ENCODE measurements at places on chromosomes 11 and 22.

DNA sequence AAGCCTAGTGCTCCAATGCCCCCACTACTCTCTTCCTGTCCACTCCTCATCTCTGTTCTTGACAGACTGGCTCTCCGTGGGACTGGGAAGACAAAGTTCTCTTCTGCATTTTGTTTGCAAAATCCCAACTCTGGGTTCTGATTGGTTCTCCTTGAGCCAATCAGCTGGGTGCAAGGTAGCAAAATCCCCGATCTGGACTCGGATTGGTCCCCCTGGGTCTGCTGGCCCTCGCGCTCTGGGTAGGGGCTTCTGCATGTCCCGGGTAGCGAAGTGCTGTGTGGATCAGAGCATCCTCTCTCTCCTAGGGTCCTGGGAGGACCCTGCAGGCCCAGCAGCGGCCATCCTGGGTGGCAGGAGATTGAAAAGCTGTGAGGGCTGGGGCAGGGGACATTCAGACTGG is 22.3 kb upstream of the A4GALT start:
- no peaks in the 10 kb centered on the region for H3K27me3 ChIP-seq
- no peak for DNase-seq
- no peak overlapping the region for H3K27ac ChIP-seq

DNA sequence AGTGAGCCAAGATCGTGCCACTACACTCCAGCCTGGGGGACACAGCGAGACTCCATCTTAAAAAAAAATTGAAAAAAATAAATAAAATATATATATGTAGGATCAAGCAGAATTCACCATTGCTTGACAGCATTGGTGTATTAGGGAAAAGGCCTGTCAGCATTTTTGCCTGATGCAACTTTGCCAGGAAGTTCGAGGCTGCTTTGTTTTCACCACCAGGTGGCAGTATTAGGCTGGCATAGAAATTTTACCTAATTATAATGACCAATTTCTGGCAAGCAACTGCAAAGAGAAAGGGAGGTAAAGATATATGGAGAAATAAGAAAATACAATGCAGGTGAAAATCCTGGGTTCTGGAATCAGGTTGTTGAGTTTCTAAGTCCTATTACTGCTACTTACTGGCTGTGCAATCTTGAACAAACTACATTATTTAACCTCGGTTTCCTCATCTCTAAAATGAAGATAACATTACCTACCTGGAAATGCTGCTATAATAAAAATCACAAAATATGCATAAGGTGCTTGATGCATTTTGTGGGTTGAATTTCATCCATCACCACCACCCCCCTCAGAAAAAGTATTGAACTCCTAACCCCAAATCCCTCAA is 24.7 kb downstream of the LAYN start:
- no peak overlapping the region for H3K4me3 ChIP-seq
- peak; percentile 67 for DNase-seq
- H3K27me3 ChIP-seq, result no peaks in the 10 kb centered on the region
- no peak overlapping the region for H3K27ac ChIP-seq

- DNase-seq, result no peak
- H3K36me3 ChIP-seq, result peaks cover 31% of the 10 kb centered on the region
- H3K4me1 ChIP-seq, result no peaks in the 10 kb centered on the region
Observed at GRCh38 chr11:3664032-3664630, 7.1 kb downstream of the CHRNA10 start.

GRCh38 chr11:36512016-36512415 is 1.9 kb upstream of the TRAF6 start:
- H3K4me1 ChIP-seq, result peaks cover 16% of the 10 kb centered on the region
- H3K36me3 ChIP-seq, result no peaks in the 10 kb centered on the region
- DNase-seq, result no peak
- H3K27ac ChIP-seq, result no peak overlapping the region
- no peak overlapping the region for H3K4me3 ChIP-seq

GRCh38 chr22:32539631-32540421 is 65.2 kb downstream of the FBXO7 start:
- H3K36me3 ChIP-seq, result no peaks in the 10 kb centered on the region
- H3K4me3 ChIP-seq, result no peak overlapping the region
- no peaks in the 10 kb centered on the region for H3K27me3 ChIP-seq
- DNase-seq, result peak; percentile 50
- peak overlapping the region; percentile 36 for H3K27ac ChIP-seq
- H3K4me1 ChIP-seq, result peaks cover 16% of the 10 kb centered on the region

DNA sequence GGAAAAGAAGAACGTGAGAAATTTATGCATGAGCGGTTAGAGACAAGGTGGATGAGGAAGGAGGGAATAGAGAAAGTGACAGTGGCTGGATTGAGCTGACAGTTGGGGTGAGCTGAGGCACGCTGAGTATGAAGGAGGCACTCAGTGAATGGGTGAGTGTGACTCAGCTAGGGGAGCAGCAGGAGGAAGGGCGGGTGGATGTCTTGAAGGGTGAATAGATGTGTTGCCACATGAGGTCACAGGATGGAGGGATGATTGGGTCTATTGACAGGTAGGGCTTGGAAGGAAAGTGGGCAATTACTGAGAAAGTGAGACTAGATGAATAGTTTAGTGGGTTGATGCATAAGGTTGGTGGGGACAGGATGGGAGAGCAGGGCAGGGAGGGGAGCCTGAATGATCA is 8.0 kb downstream of the IFITM10 start:
- H3K27me3 ChIP-seq, result peaks cover 34% of the 10 kb centered on the region
- H3K36me3 ChIP-seq, result no peaks in the 10 kb centered on the region
- H3K27ac ChIP-seq, result no peak overlapping the region
- H3K4me3 ChIP-seq, result no peak overlapping the region

- no peaks in the 10 kb centered on the region for H3K27me3 ChIP-seq
- H3K4me1 ChIP-seq, result peaks cover 14% of the 10 kb centered on the region
- no peak for DNase-seq
- no peak overlapping the region for H3K4me3 ChIP-seq
- no peaks in the 10 kb centered on the region for H3K36me3 ChIP-seq
Observed at GRCh38 chr11:118662401-118663271, 16.8 kb downstream of the TREH start.

GRCh38 chr11:95419915-95420314 is 188.9 kb upstream of the SESN3 start:
- no peak for DNase-seq
- H3K4me3 ChIP-seq, result no peak overlapping the region
- H3K27ac ChIP-seq, result no peak overlapping the region
- H3K36me3 ChIP-seq, result no peaks in the 10 kb centered on the region

GRCh38 chr22:46159777-46160176 is 9.5 kb downstream of the PPARA start:
- H3K4me1 ChIP-seq, result peaks cover 5% of the 10 kb centered on the region
- peaks cover 2% of the 10 kb centered on the region for H3K36me3 ChIP-seq
- H3K27me3 ChIP-seq, result no peaks in the 10 kb centered on the region
- no peak overlapping the region for H3K27ac ChIP-seq
- DNase-seq, result no peak
- no peak overlapping the region for H3K4me3 ChIP-seq

GRCh38 chr11:62889484-62890437 is 9.1 kb downstream of the SLC3A2 start:
- H3K36me3 ChIP-seq, result peaks cover 29% of the 10 kb centered on the region
- peaks cover 32% of the 10 kb centered on the region for H3K4me1 ChIP-seq
- peak overlapping the region; percentile 76 for H3K27ac ChIP-seq
- DNase-seq, result no peak
- no peak overlapping the region for H3K4me3 ChIP-seq
- H3K27me3 ChIP-seq, result no peaks in the 10 kb centered on the region

DNA sequence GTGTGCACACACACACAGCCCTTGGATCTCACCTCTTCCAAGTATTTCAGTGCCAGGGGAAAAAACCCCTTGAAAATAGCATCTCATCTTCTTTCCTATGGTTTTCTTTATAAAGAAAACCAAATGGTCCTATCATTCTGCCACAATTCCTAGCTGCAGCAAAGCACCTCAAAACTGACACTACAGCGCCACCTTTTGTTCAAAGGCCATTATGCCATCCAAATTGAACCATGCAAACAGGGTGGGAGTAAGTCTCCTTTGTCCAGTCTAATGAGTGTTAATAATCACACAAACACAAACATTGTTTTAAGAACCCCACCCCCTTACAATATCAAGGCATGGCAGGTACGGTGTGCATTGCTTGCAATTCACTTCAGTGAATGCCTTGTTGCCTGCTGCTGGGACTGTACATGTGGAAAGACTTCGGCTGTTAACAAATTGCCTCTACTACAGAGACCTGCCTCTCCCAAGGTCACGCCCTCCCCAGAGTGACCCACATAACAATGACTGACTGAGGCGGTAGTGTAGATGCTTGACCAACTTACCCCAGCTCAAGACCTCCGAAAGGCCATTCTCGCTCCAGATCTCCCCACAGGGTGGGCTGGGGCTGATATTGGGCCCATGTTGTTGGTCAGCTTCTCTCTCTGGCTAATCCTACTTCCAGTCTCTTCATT is 31.7 kb downstream of the FAM181B start:
- no peaks in the 10 kb centered on the region for H3K4me1 ChIP-seq
- peaks cover 23% of the 10 kb centered on the region for H3K27me3 ChIP-seq
- no peak overlapping the region for H3K4me3 ChIP-seq
- no peak overlapping the region for H3K27ac ChIP-seq
- peak; percentile 63 for DNase-seq

- H3K4me1 ChIP-seq, result peaks cover 44% of the 10 kb centered on the region
- H3K4me3 ChIP-seq, result no peak overlapping the region
- peaks cover 75% of the 10 kb centered on the region for H3K27me3 ChIP-seq
- H3K36me3 ChIP-seq, result no peaks in the 10 kb centered on the region
Observed at GRCh38 chr11:48093795-48094642, 113.7 kb downstream of the PTPRJ start.

DNA sequence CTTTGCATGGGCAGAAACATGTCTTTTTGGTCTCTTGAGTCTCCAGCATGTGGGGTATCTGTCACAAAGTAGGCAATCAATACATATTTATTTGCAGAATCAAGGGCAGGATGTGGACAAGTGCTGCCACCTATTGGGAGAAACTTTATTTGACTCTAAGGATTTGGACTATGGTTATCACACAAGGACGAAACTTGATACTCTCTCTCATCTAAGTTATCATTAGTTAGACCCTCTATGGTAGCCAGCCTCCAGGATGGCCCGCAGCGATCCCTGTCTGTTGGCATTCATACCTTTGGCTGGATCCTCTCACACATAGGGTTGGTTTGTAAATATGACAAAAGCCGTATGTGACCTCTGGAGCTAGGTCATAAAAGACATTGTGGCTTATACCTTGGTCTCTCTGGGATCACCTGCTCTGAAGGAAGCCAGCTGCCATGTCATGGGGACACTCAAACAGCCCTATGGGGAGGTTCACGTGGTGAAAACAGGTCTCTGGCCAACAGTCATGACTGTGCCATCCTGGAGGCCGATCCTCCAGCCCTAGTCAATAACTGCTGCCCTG is 1.1 kb upstream of the FBXO7 start:
- no peaks in the 10 kb centered on the region for H3K36me3 ChIP-seq
- no peak for DNase-seq
- peak overlapping the region; percentile 72 for H3K27ac ChIP-seq
- H3K4me3 ChIP-seq, result peak overlapping the region; percentile 88

- H3K27me3 ChIP-seq, result peaks cover 27% of the 10 kb centered on the region
- H3K27ac ChIP-seq, result no peak overlapping the region
- no peak overlapping the region for H3K4me3 ChIP-seq
- no peaks in the 10 kb centered on the region for H3K4me1 ChIP-seq
- H3K36me3 ChIP-seq, result no peaks in the 10 kb centered on the region
Observed at GRCh38 chr22:37410174-37411055, 16.9 kb downstream of the ELFN2 start.

DNA sequence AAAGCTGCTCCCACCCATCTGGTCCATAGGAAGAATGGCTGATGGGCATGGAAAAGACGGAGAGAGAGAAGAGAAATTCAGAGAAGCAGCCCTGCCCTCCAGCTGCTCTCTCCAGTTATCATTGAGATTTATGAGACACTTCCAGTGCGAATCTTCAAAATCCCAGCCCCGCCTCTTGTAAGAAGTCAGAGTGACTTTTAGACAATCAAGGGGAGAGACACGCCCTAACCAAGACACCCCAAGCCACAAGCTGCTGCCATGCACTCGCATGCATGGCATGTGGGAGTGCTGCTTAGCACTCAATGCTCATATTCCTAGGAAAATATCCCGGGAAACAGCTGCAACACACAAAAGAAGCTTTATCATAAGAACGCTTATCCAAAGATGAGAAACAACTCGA is 110.6 kb upstream of the BID start:
- no peaks in the 10 kb centered on the region for H3K27me3 ChIP-seq
- H3K4me1 ChIP-seq, result peaks cover 13% of the 10 kb centered on the region
- H3K27ac ChIP-seq, result no peak overlapping the region
- DNase-seq, result no peak
- no peak overlapping the region for H3K4me3 ChIP-seq
- peaks cover 19% of the 10 kb centered on the region for H3K36me3 ChIP-seq

- H3K36me3 ChIP-seq, result no peaks in the 10 kb centered on the region
- no peak for DNase-seq
- H3K4me1 ChIP-seq, result no peaks in the 10 kb centered on the region
- H3K27me3 ChIP-seq, result peaks cover 48% of the 10 kb centered on the region
Observed at GRCh38 chr11:17601256-17601671, 54.2 kb downstream of the OTOG start.

- H3K4me3 ChIP-seq, result no peak overlapping the region
- no peaks in the 10 kb centered on the region for H3K4me1 ChIP-seq
- no peak overlapping the region for H3K27ac ChIP-seq
- DNase-seq, result no peak
Observed at GRCh38 chr11:3042496-3043314, 14.5 kb downstream of the CARS1 start.

DNA sequence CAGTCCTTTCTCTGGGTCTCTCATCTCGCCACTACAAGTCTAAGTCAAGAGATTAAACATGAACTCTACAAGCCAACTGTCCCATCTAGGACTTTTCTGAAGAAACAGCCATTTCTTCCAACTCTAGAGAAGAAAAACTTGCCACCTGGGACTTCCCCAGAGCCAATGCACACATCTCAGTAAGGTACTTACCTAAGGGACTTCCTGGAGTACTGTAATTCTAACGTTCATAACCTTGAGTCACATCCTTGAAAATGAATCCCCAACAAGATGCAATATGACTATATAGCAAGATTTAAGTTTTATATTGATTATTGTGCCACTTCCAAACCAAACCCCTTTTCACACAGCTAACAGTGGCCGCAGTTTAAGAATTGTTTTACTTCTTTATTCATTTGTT is 11.9 kb upstream of the ISX start:
- H3K27ac ChIP-seq, result no peak overlapping the region
- peaks cover 3% of the 10 kb centered on the region for H3K4me1 ChIP-seq
- peaks cover 13% of the 10 kb centered on the region for H3K27me3 ChIP-seq

- H3K4me3 ChIP-seq, result no peak overlapping the region
- H3K4me1 ChIP-seq, result peaks cover 2% of the 10 kb centered on the region
- DNase-seq, result no peak
Observed at GRCh38 chr22:44622147-44622427, 79.9 kb upstream of the PRR5 start.

GRCh38 chr11:125942771-125943428 is 2.9 kb upstream of the VSIG10L2 start:
- no peak overlapping the region for H3K4me3 ChIP-seq
- no peaks in the 10 kb centered on the region for H3K36me3 ChIP-seq
- H3K4me1 ChIP-seq, result peaks cover 26% of the 10 kb centered on the region
- no peak for DNase-seq
- H3K27ac ChIP-seq, result no peak overlapping the region
